ENCODE measurements at places on chromosomes 4 and X.

DNA sequence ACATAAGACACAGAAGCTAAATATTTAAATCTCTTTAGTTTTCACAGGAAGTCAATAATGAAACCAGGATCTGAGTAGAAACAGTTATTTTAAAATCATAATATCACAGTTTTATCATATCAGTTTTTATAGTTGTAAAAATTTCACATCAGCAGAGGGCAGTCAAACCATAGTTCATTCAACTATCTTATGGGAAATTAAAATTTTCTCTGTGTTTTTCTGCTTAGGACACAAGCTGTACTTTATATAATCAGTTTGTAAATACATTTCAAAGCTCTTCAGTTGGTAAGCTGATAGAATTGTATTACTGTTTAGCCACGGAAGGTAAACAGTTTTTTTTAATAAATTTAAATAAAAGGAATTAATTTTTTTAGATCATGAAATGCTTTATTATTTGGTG is 204.8 kb upstream of the NUDT6 start:
- no peak for DNase-seq

DNA sequence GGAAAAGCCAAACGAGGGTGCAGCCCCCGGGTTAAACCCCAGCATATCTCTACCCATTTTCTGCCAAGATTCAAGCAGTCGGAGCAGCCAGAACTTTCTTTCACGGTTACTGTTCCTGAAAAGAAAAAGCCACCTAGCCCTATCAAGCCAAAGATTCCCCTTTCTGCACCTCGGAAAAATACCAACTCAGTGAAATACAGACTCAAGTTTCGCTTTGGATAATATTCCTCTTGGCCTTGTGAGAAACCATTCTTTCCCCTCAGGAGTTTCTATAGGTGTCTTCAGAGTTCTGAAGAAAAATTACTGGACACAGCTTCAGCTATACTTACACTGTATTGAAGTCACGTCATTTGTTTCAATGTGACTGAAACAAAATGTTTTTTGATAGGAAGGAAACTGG is 20.0 kb downstream of the FGF5 start:
- no peak for DNase-seq

- no peak for DNase-seq
Observed at GRCh38 chr4:44583393-44583792, 68.0 kb downstream of the YIPF7 start.

- DNase-seq = no peak
Observed at GRCh38 chr4:163613383-163613782, 118.9 kb downstream of the TMA16 start.

DNA sequence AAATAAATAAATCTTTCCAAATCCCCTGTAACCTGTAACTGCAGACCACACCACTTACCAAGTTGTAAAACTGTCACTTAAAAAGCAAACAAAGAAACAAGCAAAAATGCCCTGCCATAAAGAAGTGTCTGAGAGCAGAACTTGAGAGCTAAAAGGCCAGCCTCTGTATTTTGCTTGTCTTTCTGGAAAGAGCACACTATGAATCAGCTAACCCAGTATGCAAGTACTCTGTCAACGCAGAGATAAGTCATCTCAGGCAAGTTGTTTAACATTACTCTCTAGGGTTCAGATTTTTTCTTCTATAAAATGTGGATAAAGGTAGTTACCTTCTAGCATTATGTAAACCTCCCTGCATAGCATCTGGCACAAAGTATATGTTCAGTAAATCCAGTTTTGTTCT is 134.8 kb downstream of the HS3ST1 start:
- no peak for DNase-seq

DNA sequence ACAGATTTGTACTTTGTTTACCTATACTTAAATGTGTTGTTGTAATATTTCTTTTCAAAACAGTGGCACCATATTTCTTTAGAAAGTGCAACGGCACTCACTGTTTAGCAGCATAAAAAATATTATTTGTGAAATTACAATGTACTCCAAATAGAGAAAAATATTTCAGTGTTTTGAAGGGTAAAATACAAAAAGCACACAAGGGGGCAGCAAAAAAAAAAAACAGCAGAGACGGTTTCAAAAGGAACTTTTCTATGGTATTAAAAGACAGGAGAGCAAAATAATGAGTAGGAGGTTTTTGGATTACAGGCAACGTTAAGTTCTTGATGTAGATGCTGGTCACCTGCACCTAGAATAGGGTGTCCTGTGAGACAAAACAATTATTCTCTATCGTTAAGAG is 2.0 kb downstream of the NUDT11 start:
- DNase-seq = no peak

DNA sequence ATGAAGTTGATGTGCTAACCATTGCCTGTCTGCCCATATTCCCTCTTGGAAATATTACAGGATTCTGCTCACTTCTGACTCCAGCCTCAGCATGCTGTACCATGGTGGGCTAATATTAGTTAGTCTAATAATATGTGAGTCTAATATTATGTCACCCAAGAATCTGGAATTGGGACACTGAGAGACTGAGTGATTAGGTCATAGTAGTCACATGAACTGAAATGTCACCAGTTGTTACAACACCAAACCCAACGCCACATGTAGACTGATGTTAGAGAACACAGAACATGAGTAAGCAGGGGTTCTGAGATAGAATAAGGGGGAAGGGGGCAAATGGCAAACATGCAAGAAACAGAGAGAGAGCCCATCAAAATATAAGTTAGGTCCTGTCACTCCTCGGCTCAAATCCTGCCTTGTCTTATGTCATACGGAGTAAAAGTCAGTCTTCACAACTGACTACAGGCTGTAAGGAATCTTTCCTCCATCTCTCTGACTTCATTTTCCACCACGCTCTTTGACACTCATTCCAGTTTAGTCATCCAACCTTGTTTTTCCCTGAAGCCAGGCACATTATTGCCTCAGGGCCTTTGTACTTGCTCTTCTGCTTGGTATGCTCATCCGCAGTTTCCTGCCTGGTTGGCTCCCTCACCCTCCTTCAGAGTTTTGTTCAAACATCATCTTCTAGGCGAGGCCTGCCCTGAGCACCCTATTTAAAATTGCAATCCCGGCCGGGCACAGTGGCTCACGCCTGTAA is 9.6 kb upstream of the SLAIN2 start:
- no peak for DNase-seq
